ENCODE measurements at places on chromosomes 2 and 18.
A peak's percentile ranks its signal among the peaks of the same experiment; 100 is the strongest.

DNA sequence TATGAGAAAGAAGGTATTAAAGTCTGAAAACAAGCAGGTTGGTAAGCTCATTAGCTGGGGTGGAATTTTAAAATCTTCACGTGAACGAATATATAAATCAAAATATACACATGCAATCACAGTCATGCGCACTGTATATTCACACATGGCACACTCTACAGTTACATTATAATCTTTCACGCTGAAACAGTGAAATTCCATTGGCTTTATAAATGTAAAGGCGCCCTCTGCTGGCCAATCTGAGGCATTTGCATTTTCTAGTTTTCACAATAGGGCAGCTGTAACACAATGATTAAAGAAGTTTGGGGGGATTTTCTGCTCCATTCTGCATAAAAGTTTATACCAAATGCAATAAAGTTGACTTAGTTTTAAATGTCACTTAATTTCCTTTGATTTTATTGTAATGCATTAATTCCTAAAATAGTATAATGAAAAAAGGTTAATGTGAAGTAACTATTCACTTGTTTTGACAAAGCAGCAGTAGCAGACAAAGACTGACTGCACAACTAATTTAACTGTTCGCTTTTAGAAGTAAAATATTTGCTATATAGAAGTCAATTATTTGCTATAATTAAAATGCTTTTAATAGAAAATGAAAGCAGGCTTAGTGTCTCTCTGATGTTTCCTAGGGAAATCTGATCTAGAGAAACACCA is 17.2 kb downstream of the IFIH1 start:
- peak; percentile 54 for DNase-seq

GRCh38 chr2:212314680-212315079 is 223.9 kb downstream of the ERBB4 start:
- DNase-seq: no peak

DNA sequence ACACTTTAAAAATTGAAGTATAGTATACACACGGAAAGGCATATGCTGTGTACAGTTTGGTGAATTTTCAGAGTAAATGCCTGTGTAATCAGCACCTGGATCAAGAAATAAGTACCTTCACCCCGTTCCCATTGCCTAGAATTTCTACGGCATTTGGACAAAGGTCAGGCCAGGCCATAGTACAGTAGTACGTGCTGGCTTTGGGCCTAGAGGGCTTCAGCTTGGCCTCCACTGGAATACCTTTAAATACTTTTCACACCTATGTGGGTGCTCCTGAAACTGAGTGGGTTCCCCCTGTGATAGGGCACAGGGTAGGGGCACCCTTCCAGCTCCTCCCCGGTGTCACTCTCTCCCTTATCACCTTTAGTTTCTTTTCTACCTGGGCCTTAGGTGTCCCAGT is 26.5 kb downstream of the TET3 start:
- DNase-seq: no peak

DNA sequence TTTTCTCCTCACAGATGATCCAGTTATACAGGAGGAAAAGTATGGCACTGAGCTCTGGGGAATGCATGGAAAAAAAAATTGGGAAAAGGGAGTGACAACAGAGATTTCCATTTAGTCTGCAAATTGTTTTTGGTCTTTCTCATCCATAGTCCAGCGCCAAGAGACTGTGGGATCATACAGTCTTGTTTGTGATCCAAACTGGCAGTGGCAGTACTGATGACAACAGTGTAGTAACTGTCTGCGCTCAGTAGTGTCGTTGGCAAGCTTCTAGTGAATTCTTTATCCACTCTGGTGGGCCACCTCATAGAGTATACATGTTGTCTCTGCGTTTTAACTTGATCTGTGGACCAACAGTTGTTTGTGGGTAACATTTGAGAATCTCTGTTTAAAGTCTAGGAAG is 37.9 kb downstream of the GALNT1 start:
- no peak for DNase-seq
